ENCODE measurements at places on chromosomes 6 and 20. TPM values are rescaled to one million over a fixed set of nuclear protein-coding genes. Genes with fewer than 3 reads are reported as not detected.

GRCh38 chr20:19901226-19901625 lies 115.9 kb upstream of the NAA20 start:
- DNase-seq: no peak

GRCh38 chr20:59157961-59158541 lies 5.6 kb upstream of the ZNF831 start:
- no peak for DNase-seq

- DNase-seq: no peak
These were observed 39.0 kb downstream of the STX11 start for GRCh38 chr6:144189351-144189750.

DNA sequence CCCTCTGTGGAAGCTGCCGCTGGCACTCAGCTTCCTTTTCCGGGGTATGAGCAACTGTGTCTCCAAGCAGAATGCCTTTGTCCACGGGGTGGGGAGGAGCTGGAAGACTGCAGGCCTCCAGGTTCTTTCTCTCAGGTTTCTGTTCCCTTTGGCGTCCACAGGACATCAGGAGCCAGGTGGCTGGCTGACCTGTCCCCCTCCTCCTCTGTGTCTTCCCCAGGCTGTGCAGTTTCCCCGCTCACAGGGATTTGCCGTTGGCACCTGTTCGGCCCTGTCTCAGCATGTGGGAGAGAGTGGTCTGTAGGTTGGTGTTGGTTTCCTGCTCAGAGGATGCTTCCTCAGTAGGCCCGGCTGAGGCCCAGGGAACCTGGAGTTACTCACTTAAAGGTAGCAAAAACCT lies 43.5 kb downstream of the CDS2 start:
- no peak for DNase-seq

DNA sequence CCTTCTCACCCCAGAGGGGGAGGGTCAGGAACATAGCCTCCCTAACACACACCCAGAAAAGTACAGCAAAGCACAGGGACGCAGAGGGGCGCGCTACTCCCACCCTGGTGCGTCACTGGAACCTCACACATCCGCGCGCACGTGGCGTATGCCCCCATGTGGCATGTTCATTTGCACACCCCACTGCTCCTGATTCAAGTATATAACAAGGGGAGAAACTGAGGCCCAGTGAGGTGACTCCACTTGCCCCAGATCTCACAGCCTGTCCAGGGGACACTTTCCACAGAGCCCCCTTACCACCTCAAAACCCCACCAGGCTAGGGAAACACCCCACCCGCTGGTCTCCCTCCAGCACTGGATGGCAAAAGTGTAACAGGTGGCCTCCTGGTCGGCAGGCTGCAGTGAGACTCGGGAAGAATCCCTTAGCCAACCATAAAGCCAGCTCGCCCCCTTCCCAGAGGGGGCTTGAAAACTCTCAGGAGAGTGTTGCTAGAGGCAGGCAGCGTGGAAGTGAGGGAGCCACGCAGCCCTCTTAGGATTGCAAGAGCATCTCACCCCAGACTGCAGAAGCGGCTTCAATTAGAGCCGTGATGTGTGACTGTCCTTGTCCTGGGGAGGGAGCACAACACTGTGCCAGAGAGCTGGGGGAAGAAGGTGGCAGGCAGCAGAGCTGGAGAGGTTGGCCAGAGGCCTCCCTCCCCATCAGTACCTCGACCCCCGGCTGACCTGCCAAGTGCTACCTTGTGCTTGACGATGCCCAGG lies at the start of gene GRM4:
Gene GRM4 (minus strand): TSS at position 67 of the 762 bp plus-strand sequence. CDS start 12,591 bp downstream, outside the sequence.
- no peak for DNase-seq

DNA sequence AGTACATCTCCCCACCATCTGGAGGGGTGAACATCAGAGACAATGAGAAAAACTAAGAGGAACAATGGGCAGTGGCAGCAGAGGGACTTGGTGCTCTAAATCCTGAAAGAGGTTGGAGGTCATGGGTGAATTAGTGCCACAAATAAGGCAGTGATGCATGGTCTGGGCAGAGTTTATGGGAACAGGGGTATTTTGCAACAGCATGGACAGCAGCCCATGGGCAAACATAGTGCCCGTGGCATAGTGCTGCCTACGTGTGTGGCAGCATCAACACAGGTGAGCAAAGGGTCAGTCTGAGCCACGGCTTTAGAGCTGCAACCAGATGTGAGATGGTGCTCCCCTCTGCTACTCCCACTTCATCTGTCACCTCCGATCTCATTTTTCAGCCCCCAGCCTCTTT lies 459.1 kb upstream of the CITED2 start:
- DNase-seq: no peak

DNA sequence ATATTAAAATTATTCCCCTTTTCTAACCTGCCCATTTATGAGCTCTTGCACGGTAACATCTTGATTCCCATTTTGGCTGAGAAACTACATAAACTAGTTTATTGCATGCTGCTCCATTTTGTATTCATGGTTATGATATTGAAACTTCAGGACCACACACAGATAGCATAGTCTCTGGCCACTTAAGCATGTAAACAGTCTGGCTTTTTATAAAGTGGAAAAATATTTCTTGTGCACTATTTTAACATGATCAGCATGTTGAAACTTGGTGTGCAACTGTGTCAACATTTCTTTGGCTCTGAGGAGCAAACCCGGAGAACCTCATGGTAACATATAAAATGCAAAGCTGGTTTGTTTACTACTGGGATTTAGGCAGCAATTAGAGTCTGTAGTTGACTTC lies 70.7 kb downstream of the SLX4IP start:
- no peak for DNase-seq

DNA sequence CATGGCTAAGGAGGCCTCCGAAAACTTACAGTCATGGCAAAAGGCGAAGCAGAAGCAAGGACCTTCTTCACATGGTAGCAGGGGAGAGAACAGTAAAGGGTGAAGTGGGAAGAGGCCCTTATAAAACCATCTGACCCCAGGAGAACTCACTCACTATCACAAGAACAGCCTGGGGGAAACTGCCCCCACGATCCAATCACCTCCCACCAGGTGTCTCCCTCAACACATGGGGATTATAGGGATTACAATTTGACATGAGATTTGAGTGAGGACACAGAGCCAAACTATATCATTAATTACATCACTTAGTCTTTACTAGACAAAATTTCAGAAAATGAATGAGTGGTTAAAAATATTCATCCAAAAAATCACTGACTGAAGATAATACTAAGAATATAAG lies 453.6 kb downstream of the COL12A1 start:
- no peak for DNase-seq

DNA sequence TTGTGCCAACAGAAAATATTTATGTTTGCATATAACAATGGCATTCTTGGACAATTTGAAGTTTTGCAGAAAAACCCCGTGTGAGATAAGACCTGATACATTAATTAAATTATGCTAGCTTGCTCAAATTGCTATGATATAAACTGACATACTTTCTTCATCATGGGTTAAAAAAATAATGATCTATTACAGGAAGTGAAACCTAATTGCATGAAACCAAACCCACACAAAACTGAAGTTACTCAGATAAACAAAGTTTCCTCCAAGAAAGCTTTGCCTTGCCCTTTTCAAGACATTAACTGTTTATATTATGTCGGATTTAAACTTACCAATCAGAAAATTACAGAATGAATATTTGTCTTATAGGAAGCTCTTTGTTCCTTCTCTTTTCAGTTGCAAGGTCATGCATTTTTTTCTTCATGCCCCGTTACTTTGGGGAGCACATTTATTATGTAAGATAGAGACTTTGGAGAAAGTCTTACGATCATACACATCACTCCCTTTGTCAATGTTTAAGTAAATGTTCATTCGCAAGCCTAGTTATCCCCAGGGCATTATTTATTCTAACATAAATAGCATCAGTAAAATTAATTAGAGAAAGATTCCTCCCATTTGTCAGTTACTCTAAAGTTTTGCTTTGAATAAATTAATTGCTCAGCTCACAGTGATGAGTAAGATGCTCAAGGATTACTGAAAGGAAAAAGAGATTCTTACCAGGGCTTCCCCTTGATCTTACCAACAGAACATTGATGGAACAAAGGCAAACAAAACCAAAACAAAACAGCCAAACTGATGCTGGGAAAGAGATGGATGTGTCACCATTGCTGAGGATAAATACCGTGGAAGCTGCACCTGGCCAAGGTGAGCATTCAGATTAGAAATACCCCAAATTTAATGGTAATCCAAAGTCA lies 14.8 kb upstream of the TMEM244 start:
- no peak for DNase-seq

DNA sequence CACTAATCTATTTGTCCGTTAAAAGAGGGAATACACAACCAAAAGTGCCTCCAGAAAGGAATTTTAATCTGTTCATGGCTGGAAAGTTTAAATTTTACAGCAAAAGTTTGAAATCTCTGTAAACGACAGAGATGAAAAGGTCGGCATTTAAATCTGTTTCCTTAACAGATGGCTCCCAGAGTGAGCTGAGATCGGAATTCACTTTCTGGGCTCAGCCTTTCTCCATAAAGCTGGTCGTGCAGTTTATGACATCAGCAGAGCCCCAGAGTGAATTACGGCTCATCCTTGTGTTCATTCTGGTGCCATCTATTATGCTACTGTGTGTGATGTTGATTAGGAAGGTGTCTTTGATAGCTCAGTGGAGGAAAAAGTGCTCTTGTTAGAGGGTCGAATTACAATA lies 117.6 kb upstream of the ZFP64 start:
- no peak for DNase-seq

- DNase-seq: no peak
These were observed 105.0 kb downstream of the HUS1B start for GRCh38 chr6:551829-552350.

- DNase-seq: no peak
These were observed 394.4 kb upstream of the CDH4 start for GRCh38 chr20:60857708-60858107.

GRCh38 chr6:80441131-80441530 lies 334.7 kb downstream of the BCKDHB start:
- DNase-seq: no peak

DNA sequence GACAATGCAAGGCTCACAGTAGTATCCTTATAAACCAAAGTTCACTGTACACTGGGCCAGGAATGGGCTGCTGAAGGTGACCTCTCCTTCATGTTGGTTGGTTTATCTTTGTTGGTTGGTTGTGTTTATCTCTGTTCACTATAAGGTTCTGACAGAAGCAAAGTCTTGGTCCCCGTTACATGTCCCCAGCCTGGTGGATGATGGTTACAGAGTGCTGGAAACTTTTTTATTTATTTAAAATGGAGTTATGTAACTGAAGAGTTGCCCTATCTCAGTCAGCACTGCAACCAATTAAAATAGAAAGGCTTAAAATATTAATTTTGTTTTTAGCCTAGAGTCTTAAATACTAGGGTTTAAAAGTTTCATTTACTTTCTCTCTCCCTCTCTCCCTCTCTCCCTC lies 100.6 kb downstream of the SLC16A10 start:
- no peak for DNase-seq

DNA sequence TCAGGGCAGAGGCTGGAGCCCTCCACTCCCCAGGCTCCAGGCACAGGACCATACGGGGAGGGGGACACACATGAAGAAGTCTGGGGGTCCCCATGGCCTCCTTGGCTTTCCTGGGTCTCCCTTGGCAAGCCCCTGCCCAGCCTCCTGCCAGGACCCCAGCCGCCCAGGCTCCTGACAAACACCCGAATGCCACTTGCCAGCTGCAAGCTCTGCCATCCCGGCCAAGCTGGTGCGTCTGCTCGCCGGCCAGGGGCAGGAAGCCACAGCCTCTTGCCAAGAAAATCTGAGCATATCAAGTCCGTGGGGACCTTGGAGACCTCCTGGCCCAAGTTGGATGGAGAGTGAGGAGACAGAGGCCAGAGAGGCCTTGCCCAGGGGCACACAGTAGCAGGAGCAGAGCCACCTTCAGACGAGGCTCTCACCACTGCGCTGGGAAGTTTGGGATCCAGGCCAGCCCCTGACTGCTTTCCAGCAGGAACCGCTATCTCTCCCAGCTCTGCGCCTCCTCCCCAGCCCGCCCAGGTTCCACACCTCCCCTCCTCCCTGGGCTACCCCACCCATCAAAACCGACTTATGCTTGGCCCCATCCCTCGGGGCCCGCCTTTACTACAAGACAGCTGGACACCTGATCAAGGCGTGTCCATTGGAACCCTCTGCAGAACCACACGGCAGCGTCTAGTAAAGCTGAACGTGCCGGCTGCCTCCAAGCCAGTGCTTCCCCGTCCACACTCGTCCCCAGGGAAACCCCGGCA lies 80.2 kb downstream of the GRM4 start:
- DNase-seq: no peak

GRCh38 chr6:5208057-5208456 lies 52.7 kb downstream of the LYRM4 start:
- no peak for DNase-seq

- DNase-seq: no peak
These were observed 283.9 kb downstream of the TBC1D7 start for GRCh38 chr6:13044390-13044789.

DNA sequence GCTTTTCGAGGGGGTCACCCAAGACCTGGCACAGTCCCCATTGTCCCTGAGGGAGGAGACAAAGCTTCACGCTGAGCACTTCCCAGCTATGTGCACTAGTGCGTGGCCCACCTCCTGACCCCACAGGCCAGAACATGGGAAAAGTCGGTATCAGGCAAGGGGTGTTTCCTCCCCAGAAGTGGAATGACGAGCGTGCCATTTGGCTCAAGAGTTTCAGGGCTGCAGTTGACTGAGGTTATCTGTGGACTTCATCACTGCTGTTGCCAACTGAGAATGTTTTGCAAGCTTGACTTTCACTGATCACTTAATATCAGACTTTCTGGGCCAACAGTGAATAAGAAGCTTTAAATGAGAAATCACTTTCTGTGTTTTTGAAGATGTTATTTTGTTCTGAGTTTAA lies 137.0 kb upstream of the AFDN start:
- DNase-seq: no peak

GRCh38 chr20:40154514-40154913 lies 534.5 kb downstream of the MAFB start:
- DNase-seq: no peak

GRCh38 chr20:9068233-9068801 lies 570 bp upstream of the PLCB4 start:
- DNase-seq: no peak

- no peak for DNase-seq
These were observed 63.2 kb downstream of the PYGB start for GRCh38 chr20:25310921-25311728.

GRCh38 chr6:3159805-3160781 lies 2.7 kb upstream of the TUBB2A start:
- DNase-seq: peak; percentile 67

GRCh38 chr6:56573624-56574023 lies 69.1 kb downstream of the DST start:
- DNase-seq: no peak

The SLC22A2 gene
- not detected for total RNA-seq

The E2F1 gene
- 60.2 TPM for total RNA-seq

The PPP1R14C gene
- total RNA-seq: 0.18 TPM

The FAM209B gene
- total RNA-seq: 1.1 TPM

The CTCFL gene
- total RNA-seq: 0.15 TPM

The REM1 gene
- not detected for total RNA-seq

The OR2B6 gene
- not detected for total RNA-seq

The CFB gene
- total RNA-seq: 1.5 TPM

The ABHD16B gene
- total RNA-seq: not detected

The SSTR4 gene
- not detected for total RNA-seq

The CDSN gene
- total RNA-seq: not detected

The OOEP gene
- not detected for total RNA-seq

The NEDD9 gene
- total RNA-seq: 31.5 TPM
